ENCODE measurements at places on chromosomes 11 and 22.

DNA sequence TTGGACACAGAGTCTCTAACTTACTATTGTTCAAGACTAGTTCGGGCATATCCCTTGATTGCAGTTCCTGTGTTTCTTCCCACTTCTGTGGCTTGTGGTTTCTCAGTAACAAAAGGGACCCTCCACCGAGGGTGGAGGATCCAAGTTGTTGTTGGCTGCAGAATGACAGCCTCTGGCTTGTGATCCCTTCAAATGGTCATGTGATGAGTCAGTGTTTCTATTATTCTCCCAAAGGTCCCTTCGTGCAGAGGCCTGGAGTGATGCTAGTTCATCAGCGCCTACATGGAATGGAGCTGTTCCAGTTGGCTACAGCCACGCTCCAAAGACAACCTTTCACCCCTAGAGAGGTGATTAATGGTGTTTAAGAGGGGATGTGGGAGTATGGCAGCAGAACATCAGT, 2.6 kb upstream of the VWCE start:
- H3K27me3 ChIP-seq, result no peaks in the 10 kb centered on the region
- H3K4me1 ChIP-seq, result peaks cover 28% of the 10 kb centered on the region
- no peak overlapping the region for H3K4me3 ChIP-seq
- H3K36me3 ChIP-seq, result peaks cover 34% of the 10 kb centered on the region

DNA sequence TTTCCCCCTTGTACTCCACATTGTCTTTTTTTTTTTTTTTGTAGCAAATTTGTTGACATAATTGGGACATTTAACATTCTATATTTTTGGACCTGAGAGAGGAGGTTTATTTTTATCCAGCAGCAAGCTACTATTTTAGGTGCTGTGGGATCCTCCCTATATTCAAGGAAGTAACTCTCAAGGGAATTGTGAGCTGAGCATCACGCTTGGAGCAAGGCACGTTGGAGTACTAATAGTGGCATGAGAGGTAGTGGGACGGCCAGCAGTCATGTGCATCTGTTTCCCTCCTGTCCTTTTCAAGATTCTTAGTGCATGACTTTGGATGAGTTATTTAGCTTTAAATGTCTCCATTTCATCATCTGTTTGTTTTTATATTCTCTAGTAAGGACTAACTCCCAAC, 52.3 kb downstream of the EXT2 start:
- no peak overlapping the region for H3K27ac ChIP-seq
- H3K36me3 ChIP-seq, result peaks cover 5% of the 10 kb centered on the region
- H3K4me1 ChIP-seq, result peaks cover 5% of the 10 kb centered on the region
- no peaks in the 10 kb centered on the region for H3K27me3 ChIP-seq
- no peak for DNase-seq

DNA sequence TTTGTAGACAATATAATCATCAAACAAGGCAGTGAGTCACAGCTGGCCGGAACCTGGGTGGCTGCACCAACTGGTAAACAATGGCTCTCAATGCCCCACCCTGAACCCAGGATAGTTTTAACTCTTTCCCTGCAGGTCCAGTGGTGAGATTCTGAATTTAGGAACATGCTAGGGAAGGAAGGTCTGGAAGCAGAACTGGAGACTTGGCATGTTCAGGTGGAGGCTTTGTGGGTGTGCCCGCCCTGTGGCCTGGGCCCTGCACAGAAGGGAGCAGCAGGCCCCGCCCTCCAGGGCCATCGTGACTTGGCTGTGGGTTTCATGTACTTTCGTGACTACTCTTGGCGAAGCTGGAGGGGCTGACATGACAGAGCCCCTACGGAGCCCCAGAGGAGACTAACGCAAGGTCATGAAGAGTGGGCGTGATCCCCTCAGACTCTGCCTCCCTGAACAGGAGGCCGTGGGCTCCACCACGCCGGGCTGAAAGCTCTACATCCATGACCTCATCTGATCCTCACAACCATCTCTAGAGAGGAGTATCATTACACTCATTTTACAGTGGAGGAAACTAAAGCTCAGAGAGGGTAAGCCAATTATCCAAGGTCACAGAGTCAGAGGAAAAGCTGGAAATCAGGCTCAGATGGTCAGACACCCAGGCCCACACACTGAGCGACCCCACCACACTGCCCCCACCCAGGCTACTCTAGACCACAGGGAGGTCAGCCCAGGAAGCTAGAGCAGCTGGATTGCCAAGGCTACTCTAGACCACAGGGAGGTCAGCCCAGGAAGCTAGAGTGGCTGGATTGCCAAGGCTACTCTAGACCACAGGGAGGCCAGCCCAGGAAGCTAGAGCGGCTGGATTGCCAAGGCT, 27.3 kb downstream of the MAFF start:
- H3K4me1 ChIP-seq, result peaks cover 11% of the 10 kb centered on the region
- no peak for DNase-seq
- peak overlapping the region; percentile 69 for H3K27ac ChIP-seq

GRCh38 chr22:44019846-44020245, 4.3 kb upstream of the PARVB start:
- no peak overlapping the region for H3K4me3 ChIP-seq
- no peaks in the 10 kb centered on the region for H3K27me3 ChIP-seq
- no peak for DNase-seq
- H3K27ac ChIP-seq, result no peak overlapping the region
- no peaks in the 10 kb centered on the region for H3K4me1 ChIP-seq

DNA sequence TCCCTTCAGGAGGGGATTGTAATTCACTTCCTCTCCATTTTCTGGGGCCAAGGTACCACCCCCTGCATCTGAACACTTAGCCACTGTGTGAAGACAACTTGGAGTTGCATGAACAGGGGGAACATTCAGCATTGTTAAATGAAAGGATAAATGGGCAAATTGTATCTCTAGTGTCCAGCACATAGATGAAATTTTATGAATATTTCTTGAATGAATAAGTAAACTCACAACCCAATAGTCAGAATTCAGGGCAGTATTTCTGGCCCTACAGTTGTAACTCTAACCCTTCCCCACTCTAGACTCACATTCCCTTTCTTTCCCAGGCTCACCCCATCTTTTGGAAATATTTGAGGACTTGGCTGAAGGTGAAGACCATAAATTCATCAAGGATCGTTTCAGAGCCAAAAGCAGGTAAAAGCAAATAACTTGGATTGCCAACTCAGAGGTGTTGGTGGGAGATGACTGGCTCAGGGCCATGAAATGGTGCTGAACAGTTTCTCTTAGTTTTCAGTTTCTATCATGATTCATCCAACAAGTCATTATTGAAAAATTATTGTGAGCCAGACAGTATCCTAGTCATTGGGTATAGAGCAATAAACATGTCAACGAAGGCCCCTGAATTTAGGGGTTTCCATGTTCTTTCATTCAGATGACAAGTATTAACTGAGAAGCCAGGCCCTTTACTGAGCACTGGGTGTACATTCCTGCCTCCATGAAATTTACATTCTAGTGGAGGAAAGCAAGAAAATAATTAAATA, 33.3 kb upstream of the ZC3H12C start:
- H3K4me1 ChIP-seq, result no peaks in the 10 kb centered on the region
- H3K36me3 ChIP-seq, result no peaks in the 10 kb centered on the region
- no peak for DNase-seq
- no peaks in the 10 kb centered on the region for H3K27me3 ChIP-seq

GRCh38 chr11:32071811-32072210, 19.1 kb upstream of the RCN1 start:
- H3K27me3 ChIP-seq, result no peaks in the 10 kb centered on the region
- no peaks in the 10 kb centered on the region for H3K4me1 ChIP-seq
- no peaks in the 10 kb centered on the region for H3K36me3 ChIP-seq

DNA sequence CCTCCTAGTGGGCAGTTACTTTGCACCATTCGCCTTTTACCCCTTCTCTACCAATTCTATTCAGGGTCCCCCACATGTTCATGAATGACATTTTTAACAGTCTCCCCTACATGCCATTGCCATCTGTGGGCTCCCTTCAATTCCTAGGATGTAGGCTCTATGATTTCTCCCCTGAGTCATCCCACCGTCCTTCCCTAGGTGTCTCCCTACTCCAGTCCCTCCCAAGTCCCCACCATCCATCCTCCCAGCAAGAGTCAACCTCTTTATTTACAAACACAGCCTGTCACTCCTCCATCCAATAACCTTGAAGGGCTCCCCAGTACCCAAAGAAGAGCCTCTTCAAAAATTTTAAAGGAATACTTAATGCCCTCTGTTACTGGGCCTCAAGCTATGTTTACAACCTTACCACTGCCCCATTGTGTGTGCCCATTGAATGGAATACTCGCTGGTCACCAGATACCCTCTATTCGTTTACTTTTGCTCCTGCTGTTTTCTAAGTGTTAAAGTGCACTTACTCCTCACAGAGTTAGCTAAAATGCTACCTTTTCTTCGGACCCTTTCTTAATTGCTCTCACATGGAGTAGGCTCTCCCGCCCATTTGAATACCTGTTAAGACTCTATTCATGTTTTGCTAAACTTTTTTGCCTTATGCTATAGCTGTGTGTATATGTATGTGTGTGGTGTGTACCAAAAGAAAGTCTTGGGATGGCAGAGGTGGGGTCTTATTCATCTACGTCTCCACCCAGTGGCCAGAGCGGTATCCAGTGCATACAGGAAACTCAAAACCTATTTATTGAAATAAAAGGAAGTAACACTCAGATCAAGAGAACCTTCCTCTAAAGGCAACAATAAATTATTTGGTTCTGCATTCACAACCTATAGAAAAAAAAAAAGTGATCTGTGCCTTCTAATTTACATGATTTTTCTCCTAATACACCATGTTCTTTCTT, 235.8 kb upstream of the CCDC90B start:
- no peak overlapping the region for H3K4me3 ChIP-seq
- no peak for DNase-seq
- no peaks in the 10 kb centered on the region for H3K4me1 ChIP-seq
- H3K36me3 ChIP-seq, result no peaks in the 10 kb centered on the region

- no peak overlapping the region for H3K4me3 ChIP-seq
- H3K27ac ChIP-seq, result peak overlapping the region; percentile 92
- no peaks in the 10 kb centered on the region for H3K36me3 ChIP-seq
- H3K27me3 ChIP-seq, result no peaks in the 10 kb centered on the region
- DNase-seq, result no peak
- peaks cover 57% of the 10 kb centered on the region for H3K4me1 ChIP-seq
These were observed 24.8 kb downstream of the MYH9 start for GRCh38 chr22:36362932-36363331.

DNA sequence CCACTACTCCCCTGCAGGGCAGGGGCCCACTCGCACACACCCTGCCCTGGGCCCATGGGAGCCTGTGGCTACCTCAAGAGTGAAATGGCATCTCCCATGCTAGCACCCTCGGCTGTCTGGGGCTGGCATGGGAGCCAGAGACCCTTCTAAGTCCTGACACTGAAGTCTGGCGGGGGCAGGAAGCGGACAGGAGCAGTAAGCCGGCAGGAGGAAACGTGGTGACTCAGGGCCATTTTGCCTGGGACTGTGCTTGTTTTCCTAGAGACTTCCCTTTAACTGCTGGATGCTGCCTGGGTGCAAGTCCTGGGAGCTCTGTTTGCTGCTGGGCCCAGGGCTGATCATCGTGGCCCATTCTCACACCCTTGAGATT, 16.8 kb downstream of the RELT start:
- no peak overlapping the region for H3K27ac ChIP-seq
- DNase-seq, result no peak
- H3K4me3 ChIP-seq, result no peak overlapping the region
- H3K36me3 ChIP-seq, result no peaks in the 10 kb centered on the region
- H3K27me3 ChIP-seq, result no peaks in the 10 kb centered on the region

DNA sequence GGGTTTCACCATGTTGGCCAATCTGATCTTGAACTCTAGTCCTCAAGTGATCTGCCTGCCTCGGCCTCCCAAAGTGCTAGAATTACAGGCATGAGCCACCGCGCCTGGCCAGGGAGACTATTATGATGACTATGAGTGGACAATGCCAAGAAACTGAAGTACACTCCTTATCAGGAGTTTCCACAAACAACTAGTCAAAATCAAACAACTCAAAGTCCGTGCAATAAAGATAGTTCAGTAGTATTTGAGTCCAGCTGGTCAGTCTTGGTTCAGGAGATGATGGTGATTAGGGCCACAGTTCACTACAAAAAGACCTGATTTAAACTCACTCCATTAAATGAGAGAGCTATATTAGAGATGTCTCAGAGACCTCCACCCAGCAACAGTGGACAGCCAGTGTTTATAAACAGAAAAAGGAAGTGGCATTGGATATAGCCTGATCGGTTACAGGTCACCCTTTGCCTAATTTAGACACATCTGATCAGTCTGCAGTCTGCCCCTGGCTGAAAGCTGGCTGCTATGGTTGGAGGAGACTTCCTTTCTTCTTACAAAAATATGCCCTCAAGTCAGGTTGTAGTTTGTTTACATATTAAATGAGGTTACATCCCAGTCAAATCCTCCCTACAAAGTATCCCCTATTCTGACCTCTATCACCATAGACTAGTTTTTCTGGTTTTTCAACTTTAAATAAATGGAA, 17.0 kb downstream of the CD3E start:
- H3K36me3 ChIP-seq, result no peaks in the 10 kb centered on the region
- no peaks in the 10 kb centered on the region for H3K4me1 ChIP-seq
- no peak overlapping the region for H3K4me3 ChIP-seq
- H3K27ac ChIP-seq, result no peak overlapping the region

- peaks cover 6% of the 10 kb centered on the region for H3K4me1 ChIP-seq
- H3K27ac ChIP-seq, result peak within 1 kb of the TSS; percentile 53
- no peak for DNase-seq
- no peaks in the 10 kb centered on the region for H3K36me3 ChIP-seq
- H3K27me3 ChIP-seq, result no peaks in the 10 kb centered on the region
- no peak within 1 kb of the TSS for H3K4me3 ChIP-seq
These were observed at the start of gene BLID for GRCh38 chr11:122115524-122116379. Gene BLID, minus strand, starts transcription at chr11:122116215. Its CDS starts 293 bp downstream, at chr11:122115922.

GRCh38 chr11:26867286-26867685, 126.6 kb upstream of the FIBIN start:
- no peak for DNase-seq
- H3K4me1 ChIP-seq, result no peaks in the 10 kb centered on the region
- H3K27me3 ChIP-seq, result no peaks in the 10 kb centered on the region

GRCh38 chr11:26949846-26950245, 44.1 kb upstream of the FIBIN start:
- H3K27me3 ChIP-seq, result no peaks in the 10 kb centered on the region
- no peak for DNase-seq
- H3K36me3 ChIP-seq, result no peaks in the 10 kb centered on the region
- H3K27ac ChIP-seq, result peak overlapping the region; percentile 77

DNA sequence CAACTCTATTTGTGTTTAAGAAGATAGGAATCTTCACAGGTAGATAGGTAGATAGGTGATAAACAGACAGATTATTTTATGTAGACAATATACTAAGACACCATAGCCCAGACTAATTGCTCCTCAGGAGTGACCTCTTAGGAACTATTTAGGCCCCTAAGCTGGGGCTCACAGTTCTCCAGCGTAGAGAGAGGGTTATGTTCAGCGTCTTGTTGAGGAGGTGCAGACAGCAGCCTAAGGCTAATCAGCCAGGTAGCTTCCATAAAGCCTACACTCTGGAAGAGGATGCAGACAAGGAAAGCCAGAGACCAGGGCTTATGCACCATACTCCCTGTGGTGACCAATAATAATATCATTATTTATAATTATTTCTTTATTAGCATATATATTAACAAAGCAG, 705.2 kb downstream of the LRRC4C start:
- no peaks in the 10 kb centered on the region for H3K4me1 ChIP-seq
- H3K27ac ChIP-seq, result no peak overlapping the region
- no peaks in the 10 kb centered on the region for H3K27me3 ChIP-seq

- H3K36me3 ChIP-seq, result no peaks in the 10 kb centered on the region
- no peak for DNase-seq
- no peak overlapping the region for H3K4me3 ChIP-seq
- no peak overlapping the region for H3K27ac ChIP-seq
- no peaks in the 10 kb centered on the region for H3K27me3 ChIP-seq
These were observed 242.1 kb upstream of the KIRREL3 start for GRCh38 chr11:127242676-127243075.

GRCh38 chr11:111633248-111633647, 31.0 kb downstream of the SIK2 start:
- no peaks in the 10 kb centered on the region for H3K27me3 ChIP-seq
- H3K4me1 ChIP-seq, result no peaks in the 10 kb centered on the region
- H3K27ac ChIP-seq, result no peak overlapping the region
- no peak overlapping the region for H3K4me3 ChIP-seq
- no peaks in the 10 kb centered on the region for H3K36me3 ChIP-seq

- no peaks in the 10 kb centered on the region for H3K27me3 ChIP-seq
- no peak overlapping the region for H3K4me3 ChIP-seq
- no peaks in the 10 kb centered on the region for H3K4me1 ChIP-seq
These were observed 111.8 kb upstream of the MTMR2 start for GRCh38 chr11:96035740-96036078.

All from ascending aorta (tissue), 2 donors.